ENCODE measurements at places on chromosomes 12 and 14. TPM values are rescaled to one million over a fixed set of nuclear protein-coding genes. Genes with fewer than 3 reads are reported as not detected.

The MYL6B gene
- polyA plus RNA-seq = 376 TPM

The PRMT5 gene
- polyA plus RNA-seq = 114 TPM

The KRT2 gene
- polyA plus RNA-seq = not detected

The NTS gene
- 48.3 TPM for polyA plus RNA-seq

The ARHGEF40 gene
- polyA plus RNA-seq = 28.9 TPM

The NFATC4 gene
- 0.48 TPM for polyA plus RNA-seq

The RTL1 gene
- not detected for polyA plus RNA-seq

The LRRC43 gene
- 4.8 TPM for polyA plus RNA-seq

The LTBP2 gene
- 0.44 TPM for polyA plus RNA-seq

The TPPP2 gene
- polyA plus RNA-seq = not detected

The COX8C gene
- not detected for polyA plus RNA-seq

The SERPINA10 gene
- not detected for polyA plus RNA-seq

The ARF3 gene
- 114 TPM for polyA plus RNA-seq

The ETFRF1 gene
- polyA plus RNA-seq = 85.0 TPM

The WNT1 gene
- polyA plus RNA-seq = not detected

The ZDHHC22 gene
- 5.1 TPM for polyA plus RNA-seq

The PUS1 gene
- polyA plus RNA-seq = 20.0 TPM

Data from neural cell (in vitro differentiated cells).